Activated T-helper 9 cell treated with anti-CD3 and anti-CD28 coated beads, Interleukin-2, amount 50 U/mL, for 16 hours (primary cell): ENCODE measurements at places on chromosomes 5 and 9.

- no peak for DNase-seq
Observed at GRCh38 chr9:24793787-24794186, 248.1 kb upstream of the IZUMO3 start.

- DNase-seq = no peak
Observed at GRCh38 chr9:133428617-133429101, 6.5 kb downstream of the ADAMTS13 start.

GRCh38 chr9:34502471-34502870 lies 20.3 kb downstream of the ENHO start:
- no peak for DNase-seq

GRCh38 chr5:145347026-145347616 lies 488.0 kb downstream of the PRELID2 start:
- no peak for DNase-seq

DNA sequence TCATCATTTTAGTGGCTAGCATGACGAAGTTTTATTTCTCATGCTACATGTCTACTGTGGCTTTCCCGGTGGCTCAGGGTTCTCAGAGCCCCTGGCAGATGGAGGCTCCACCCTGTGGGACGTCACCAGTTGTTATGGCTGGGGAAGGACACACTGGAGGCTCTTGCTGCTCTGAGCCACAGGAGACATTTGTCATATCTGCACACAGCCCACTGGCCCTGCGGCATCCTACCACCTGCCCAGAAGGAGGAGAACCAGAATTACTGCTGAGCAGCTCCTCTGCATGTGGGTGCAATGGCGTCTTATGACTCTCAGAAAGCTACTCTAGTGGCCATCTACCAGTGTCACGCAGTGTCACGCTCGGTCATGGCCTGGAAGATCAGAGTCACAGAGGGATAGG lies 6.6 kb downstream of the OR13J1 start:
- no peak for DNase-seq

DNA sequence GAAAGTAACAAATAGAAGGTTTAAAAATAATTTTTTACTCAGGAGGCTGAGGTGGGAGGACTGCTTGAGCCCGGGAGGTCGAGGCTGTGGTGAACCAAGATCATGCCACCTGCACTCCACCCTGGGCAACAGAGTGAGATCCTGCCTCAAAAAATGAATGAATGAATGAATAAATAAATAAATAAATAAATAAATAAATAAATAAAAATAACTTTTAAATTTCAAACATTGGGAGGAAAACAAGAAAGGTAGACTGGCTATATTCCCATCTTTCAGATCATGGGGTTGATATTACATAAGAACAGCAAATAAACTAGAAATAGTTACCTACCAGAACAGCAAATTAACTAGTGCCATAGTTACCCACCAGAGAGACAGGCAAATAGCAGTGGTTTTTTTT lies 75.7 kb downstream of the LHX2 start:
- no peak for DNase-seq

- DNase-seq = no peak
Observed at GRCh38 chr9:134384811-134385479, 58.7 kb downstream of the RXRA start.
